ENCODE measurements at places on chromosomes 7 and 10.

DNA sequence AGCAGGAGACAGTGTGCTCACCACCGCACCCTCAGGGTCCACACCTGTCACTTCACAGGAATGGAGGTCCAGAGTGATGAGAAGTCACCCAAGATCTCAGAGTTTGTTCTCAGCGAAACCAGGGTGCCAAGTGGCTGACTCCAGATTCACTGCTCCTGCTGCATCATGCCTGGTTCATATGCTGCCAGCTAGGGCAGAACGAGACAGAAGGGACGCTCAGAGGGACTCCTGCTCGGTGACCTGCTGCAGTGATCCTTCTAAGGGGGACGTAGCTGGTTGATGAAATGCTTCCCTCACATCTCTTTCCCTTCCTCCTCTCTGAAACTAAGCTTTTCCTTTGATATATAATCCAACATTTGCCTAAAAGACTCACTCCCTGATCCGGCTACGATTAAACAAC is 248.5 kb downstream of the SFMBT2 start:
- DNase-seq, result no peak

DNA sequence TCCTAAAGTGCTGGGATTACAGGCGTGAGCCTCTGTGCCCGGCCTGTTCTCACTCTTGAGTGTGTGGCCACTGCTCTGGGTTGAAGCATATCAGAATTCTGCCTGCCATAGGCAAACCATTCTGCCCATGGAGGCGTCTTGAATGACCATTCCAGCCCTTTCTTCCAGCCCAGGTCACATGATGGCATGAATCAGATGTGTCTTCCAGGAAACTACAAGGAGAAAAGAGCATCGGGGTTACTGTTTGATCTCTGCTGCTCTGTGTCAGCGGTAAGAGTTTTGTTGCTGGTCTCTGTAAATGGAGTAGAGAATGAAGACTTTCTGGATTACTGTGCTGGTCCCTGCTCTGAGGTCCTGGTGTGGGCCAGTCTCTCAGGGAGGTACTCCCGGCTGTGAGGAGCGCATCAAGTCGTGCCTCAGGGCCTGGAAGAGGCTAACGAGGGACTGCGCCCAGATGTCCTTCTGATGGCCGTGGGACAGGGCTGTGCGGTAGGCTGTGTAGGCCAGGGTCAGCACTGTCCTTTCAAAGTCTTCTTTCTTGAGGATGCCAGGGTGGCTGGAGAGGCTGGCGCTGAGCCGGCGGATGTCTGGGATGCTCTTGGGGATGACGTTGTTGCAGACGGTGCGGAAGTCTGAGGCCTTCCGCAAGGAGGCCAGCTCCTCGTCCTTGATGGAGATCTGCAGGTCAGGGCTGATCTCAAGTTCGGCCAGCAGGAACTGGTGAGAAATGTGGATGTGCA is 5.8 kb upstream of the SLC13A4 start:
- no peak for DNase-seq

GRCh38 chr7:7521259-7521658 is 14.4 kb downstream of the COL28A1 start:
- DNase-seq, result no peak

- no peak for DNase-seq
Measured at GRCh38 chr7:22885797-22886261, 63.2 kb upstream of the TOMM7 start.

- no peak for DNase-seq
Measured at GRCh38 chr10:50919010-50919409, 33.6 kb upstream of the A1CF start.

GRCh38 chr7:7014827-7015595 is 167.3 kb upstream of the C1GALT1 start:
- DNase-seq, result no peak

DNA sequence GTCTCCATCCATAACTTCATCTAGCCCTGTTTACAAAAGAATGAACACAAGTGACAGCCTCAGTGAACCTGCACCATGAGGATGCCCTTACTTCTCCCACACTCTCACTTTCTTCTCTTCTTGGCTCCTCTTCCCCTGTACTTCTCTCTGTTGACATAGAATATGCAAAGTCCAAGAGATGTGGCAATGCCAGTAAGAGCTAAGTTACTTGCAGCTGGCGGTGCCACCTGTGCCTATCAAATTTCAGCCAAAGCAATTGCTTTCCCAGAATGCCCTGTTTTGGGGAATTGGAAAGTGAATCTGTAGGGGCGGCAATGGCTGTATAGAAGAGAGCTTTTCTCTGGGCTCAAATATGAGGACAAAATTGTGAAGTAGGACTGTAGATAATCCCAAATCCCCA is 557.8 kb downstream of the AUTS2 start:
- no peak for DNase-seq

GRCh38 chr10:47260505-47261111 is 39.4 kb upstream of the GDF10 start:
- DNase-seq, result no peak

- no peak for DNase-seq
Measured at GRCh38 chr7:40947566-40947965, 755.3 kb downstream of the INHBA start.

GRCh38 chr10:31133792-31134310 is 102.2 kb upstream of the ZNF438 start:
- peak; percentile 64 for DNase-seq

DNA sequence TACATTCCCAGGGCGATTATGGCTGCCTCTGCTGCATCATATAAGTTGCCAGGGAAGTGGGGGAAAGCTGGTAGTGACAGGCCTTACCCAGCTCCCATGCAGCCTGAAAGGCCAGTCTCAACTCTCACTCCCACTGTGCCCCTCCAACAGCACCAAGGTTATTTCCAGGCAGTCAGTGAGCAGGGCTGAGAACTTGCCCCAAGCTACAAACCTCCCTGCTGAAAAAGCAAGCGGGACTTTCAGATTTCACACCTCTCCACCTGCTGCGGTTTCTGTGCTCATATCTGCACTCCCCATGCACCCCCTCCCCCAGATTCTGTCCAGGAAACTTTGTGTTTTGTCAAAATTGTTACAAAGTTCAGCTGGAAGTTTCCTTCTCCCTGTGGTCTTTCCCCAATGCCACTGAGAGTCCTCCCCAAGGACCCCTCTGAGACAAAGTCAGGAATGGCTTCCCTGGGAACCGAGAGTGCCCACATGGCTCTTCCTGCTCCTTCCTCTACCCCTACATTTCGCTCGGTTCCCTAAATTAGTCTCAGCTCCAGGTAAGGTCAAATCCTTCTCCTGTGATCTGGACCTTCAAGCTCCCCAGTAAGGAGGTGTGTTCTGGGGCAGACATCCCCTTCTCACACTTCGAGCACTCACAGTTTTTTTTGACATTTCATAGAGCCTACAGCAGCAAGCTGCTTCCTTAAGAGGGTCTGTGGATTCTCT is 25.3 kb upstream of the WNT2 start:
- no peak for DNase-seq

DNA sequence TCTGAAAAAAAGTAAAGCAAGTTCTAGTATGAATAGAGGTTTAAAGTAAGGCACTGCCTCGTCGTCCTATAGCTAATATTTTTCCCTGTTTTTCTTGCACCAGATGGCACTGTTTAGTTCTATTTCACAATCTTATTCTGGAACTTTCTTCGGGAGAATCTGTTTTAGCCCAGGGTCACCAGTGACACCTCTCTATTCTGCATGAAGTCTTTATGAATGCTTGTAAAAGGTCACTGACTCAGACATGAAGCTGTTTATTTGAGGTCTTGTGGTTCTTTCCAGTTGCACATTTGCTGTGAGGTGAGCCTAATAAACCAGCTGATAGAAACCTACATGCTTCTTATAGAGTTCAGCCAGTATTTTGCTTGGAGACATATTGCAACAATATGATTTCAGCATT is 444.3 kb downstream of the AUTS2 start:
- peak; percentile 14 for DNase-seq

- DNase-seq, result no peak
Measured at GRCh38 chr10:128704716-128705115, 578.5 kb upstream of the MKI67 start.

- DNase-seq, result no peak
Measured at GRCh38 chr7:41207141-41207540, 495.7 kb downstream of the INHBA start.

DNA sequence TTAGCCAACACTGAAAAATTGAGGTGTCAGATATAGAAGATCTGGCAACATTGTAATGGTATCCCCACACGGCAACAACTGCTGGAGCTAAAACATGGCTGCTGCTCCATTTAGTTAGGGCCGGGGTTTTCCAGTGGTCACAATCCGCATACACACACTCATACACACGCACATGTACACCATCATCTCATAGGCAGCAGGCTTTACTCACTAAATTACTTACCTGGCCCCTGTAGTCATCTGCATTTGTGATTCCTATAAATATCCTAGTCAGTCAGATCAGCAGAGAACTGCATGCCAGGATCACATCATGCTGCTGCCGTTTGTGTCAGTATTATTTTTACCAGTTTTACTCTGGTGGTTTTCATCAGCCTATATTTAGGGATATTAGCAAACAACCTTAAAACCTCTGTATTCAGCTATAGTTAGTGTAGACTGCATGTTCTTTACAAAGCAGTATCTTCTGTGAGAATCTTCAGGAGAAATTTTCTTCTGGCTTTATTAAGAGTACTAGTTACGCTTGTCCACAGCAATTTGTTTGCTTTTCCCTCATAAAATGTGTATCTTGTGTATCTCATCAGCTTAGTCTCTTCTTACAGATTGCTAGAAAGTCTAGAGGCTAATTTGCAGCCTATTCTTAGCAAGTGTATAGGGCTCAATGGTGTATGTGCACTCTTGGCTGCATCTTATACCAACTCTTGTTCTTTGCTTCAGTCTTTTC is 38.3 kb upstream of the PTPN12 start:
- DNase-seq, result no peak

- DNase-seq, result no peak
Measured at GRCh38 chr10:1736144-1736971, 967 bp downstream of the ADARB2 start.

- no peak for DNase-seq
Measured at GRCh38 chr10:3766046-3766756, 18.8 kb downstream of the KLF6 start.

DNA sequence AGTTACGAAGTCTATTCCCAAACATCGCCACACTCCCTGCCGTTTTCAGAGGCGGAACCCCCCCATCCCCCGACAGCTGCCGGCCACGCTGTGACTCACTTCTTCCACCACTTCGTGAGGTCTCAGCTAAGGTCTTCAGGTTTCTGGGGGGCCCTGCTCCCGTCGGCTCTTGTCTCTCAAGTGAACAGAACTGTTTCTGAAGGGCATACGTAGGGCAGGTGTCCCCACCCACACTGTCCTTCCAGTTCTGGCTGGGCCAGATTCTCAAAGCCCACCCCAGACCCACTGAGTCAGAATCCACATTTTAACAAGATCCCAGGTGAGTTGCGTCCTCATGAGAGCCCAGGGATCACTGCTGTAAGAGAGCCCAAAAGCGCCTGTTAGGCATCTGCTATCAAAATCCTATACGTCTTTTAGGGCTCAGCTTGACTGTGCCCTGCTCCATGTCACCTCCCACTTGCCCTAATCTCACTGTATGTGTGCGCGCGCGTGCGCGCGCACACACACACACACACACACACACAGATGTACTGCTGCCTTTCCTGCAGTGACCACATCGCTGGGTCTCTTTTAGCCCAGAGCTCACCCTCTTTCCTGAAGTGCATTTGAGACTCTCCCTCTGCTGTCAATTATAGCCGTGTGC is 78.8 kb downstream of the PROSER2 start:
- no peak for DNase-seq

GRCh38 chr7:138512092-138512858 is 52.2 kb downstream of the TRIM24 start:
- no peak for DNase-seq

DNA sequence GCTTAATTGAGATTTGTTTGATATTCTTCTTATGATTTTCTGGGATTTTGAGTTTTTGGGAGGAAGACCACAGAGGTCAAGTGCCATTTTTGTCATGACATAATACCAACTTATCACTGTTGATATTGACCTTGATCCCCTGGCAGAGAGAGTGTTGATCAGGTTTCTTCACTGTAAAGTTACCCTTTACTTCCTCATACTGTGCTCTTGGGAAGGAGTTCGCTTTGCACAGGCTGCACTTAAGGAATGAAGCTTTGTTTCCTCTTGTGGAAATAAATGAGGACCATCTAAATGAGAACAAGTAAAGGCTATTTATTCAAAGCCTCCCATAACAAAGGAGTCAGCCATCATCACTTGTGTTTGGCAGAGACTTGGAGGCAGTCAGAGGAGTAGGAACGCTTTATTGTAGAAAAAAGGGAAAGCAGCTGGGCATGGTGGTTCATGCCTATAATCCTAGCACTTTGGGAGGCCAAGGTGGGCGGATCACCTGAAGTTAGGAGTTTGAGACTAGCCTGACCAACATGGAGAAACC is 16.1 kb downstream of the ST7 start:
- DNase-seq, result no peak
